ENCODE measurements at places on chromosomes 13 and 19.

DNA sequence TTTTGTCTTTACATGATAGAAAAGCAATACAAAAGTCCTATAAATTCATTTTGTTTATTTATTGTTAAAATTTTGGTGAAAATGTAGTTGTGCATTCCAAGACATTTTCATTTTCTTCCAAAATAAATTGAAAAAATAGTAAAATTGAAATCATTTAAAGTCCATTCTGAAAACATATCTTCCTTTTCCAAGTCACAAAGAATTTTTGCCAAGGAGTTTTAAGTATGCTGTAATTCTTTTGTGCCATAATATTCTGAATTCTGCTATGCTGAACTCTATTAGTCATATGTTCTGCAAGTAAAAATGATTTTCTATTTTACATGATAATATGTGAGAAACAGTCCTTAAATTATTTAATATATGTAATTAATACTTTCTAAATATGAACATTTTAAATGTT lies 879.6 kb upstream of the SLC10A2 start:
- DNase-seq = no peak

- no peak for DNase-seq
Observed at GRCh38 chr13:80037505-80037888, 303.4 kb downstream of the SPRY2 start.

DNA sequence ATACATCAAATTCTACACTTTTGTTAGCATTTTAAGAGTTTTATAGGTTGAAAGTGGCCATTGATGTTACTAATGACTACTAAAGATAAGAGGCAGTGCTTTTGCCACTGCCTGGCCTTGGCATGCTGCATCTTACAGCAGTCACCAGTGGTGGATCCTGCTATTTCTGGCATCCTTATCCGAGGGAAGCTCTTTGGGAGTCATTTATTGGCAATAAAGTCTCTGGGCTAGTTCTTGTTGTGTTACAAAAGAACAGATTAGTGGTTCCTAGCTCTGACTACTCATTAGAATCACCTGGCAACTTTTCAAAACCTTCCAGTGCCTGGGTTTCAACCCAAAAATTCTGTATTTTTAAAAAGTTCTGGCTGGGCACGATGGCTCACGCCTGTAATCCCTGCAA lies 94.5 kb downstream of the ZMYM2 start:
- no peak for DNase-seq

GRCh38 chr13:107291875-107292274 lies 723.9 kb upstream of the ARGLU1 start:
- DNase-seq = no peak

- no peak for DNase-seq
Observed at GRCh38 chr13:45295536-45295935, 45.4 kb downstream of the TPT1 start.

GRCh38 chr19:42199440-42200115 lies 17.9 kb downstream of the DEDD2 start:
- DNase-seq = no peak

GRCh38 chr13:113796964-113797676 lies 38.1 kb downstream of the TMEM255B start:
- no peak for DNase-seq

DNA sequence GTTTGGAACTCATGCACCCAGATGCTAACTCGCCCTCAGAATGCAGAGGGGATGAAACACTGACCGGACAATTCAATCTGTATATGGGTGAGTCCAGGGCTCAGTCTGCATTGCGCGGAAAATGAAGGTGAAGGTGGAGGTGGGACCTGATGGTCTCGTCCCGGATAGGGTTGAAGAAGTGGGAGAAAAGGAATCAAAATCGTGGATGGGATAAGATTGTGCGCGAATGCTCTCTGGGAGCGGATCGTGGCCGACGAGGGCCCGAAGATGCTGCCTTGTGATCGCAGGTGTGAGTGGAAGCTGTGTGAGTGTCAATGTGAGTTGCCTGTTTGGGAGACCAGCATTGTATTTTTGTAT lies 594 bp upstream of the ZNF850 start:
- DNase-seq = no peak

DNA sequence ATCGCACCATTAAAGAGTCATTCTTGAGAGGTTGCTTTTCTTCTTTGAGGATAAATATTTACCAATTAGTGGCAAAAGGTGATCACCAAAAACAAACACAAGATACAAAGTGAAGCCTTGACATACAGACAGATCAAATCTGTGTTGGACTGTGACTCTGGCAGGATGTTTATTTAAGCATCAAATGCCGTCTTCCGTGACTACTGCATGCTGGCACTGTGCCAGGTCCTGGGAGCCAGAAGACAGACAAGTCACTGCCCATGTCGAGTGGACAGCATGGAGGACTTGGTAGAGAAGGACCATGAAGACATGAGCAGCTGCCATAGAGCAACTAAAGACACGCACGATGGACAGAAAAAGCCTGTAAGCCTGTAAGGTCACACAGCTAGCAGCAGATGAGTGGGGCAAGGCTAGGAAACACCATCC lies 92.8 kb upstream of the FARP1 start:
- DNase-seq = no peak

DNA sequence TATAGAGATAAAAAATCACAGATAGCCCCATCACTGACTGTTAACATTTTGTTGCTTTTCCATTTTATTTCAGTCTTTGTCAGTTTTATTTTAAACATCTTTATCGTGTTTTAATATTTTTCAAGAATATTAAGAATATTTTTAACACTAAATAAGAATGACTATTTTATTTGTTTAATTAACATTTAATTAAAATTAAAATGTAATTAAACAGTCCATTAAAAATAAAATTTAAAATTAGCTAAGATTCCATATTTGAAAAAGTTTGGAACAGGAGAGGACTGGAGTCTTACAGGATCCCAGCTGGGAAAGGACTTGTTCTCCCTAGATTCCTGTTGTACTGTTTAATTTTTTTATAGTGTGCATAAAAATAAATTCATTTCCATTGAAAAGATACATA lies 54.5 kb downstream of the RGCC start:
- DNase-seq = no peak

DNA sequence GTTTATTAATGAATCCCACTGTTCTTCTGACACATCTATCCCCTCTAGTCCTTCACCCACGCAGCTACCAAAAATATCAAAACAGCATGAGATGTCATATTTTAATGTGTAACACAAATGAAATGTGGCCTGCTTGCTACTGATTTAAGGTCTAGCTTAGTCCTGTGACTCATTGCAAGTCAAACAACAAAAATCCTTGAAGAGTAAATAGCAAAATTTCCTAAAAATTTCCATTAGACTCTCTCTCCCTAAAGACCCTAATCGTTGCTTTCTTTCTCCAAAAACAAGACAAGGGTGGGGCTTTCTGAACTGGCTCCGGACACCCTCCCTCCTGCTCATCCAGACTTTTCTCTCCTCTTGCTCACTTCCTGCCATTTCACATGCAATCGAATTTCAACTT lies 99.9 kb upstream of the IPO5 start:
- no peak for DNase-seq

- DNase-seq = no peak
Observed at GRCh38 chr13:24906268-24906667, 142.3 kb downstream of the RNF17 start.

DNA sequence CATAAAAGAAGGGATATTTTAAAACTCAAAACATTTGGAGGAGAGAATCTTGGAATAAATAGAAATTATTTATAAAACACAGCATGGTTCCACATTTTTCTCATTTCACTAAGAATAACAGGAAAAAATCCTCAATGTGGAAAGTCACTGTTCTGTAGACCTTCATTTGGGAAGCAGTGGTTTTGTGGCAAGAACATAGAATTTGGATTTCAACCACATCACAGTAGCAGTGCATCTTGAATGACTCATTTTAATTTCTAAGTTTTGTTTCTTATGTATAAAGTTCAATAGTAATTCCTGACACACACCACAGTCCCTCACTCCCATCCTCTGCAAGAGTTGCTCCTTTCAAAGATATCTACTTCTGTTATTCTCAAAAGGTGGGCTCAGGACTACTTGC lies 264.0 kb downstream of the ENOX1 start:
- DNase-seq = no peak

- no peak for DNase-seq
Observed at GRCh38 chr13:109698779-109699178, 87.6 kb downstream of the IRS2 start.

- no peak for DNase-seq
Observed at GRCh38 chr13:85528491-85529217, 270.6 kb downstream of the SLITRK6 start.

- DNase-seq = no peak
Observed at GRCh38 chr13:91630946-91631345, 232.5 kb downstream of the GPC5 start.

DNA sequence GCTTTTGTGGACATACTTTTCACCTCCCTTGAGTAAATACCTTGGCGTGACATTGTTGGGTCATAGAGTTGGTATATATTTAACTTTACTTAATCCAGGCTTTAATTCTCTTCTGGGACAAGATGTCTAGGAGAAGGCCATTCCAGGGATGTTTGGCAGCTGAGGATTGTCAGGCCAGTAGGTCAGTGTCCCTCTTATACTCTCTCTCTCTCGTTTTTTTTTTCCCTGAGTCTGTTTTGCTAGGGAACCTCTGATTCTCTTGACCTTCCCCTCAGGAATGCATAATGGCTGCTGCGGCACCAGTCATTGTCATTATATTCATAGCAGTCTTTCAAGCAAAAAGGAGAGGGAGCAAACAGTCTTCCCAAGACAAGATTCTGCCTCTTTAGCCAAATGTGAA lies 48.8 kb downstream of the BICRA start:
- no peak for DNase-seq

- DNase-seq = no peak
Observed at GRCh38 chr13:110443622-110444225, 117.8 kb downstream of the RAB20 start.

GRCh38 chr13:67045357-67045756 lies 184.8 kb downstream of the PCDH9 start:
- DNase-seq = no peak

DNA sequence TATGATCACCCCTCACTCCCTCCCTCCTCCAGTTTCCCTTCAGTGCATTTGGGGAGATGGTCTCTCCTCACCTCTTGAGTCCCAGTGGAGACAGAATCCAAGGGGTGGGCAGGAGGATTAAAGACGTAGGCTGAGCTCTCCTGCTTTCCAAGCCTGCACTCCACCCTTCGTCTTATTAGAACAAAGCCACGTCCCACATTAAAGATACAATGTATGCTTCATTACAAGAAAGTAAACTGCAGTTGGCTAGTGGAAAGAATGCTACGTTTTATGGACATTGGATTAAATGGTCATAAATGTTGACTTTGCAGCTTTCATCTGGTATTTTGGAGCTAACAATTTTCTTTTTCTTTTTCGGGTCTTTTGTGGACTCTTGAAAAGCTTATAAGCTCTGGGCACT lies 1.5 kb upstream of the KLK11 start:
- no peak for DNase-seq

DNA sequence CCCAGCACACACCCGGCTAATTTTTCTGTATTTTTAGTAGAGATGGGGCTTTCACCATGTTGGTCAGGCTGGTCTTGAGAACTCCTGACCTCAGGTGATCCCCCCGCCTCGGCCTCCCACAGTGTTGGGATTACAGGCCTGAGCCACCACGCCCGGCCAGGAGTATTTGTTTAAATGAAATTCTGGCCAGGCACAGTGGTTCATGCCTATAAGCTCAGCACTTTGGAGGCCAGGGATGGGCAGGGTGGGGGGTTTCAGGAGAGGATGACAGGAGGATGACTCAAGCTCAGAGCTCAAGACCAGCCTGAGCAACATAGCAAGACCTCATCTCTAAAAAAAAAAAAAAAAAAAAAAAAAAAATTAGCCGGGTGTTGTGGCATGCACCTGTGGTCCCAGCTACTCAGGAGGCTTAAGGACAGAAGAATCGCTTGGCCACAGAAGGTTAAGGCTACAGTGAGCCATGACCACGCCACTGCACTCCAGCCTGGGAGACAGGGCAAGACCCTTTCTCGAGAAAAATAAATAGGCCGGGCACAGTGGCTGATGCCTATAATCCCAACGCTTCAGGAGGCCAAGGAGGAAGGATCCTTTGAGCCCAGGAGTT lies 8.2 kb upstream of the DHDH start:
- DNase-seq = no peak

DNA sequence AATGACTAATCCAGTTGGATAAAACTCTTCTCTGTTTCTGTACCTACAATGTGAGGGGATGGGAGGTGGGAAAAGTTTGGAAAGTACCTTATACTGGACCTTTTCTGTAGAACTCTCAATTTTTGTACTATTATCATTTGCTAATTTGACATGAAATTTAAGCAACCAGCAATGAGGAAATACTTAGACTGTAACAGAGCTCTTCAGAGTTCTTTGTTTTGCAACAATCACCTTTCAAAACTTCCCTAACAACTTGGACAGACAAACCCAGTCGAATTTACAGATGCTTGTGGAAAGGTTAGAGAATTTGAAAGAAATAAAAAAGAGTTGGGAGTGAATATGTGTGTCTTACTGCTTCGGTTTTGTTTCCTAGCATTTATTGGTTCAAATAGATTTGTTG lies 16.8 kb downstream of the KBTBD7 start:
- no peak for DNase-seq

DNA sequence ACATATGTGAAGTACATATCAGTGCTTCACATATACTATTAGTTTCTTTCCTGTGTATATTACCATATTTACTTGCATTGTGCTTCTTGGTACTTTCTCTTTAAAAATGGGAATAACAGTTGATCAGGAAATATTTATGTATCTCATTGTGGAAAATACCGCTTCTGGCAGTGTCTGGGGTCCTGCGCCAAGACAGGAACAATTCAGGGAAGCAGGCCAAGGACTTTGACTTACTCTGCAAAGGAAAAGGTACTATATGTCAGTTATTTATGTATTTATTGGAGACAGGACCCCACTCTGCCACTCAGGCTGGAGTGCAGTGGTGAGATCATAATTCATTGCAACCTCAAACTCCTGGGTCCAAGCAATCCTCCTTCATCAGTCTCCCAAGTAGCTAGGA lies 57.7 kb upstream of the NBEA start:
- no peak for DNase-seq

DNA sequence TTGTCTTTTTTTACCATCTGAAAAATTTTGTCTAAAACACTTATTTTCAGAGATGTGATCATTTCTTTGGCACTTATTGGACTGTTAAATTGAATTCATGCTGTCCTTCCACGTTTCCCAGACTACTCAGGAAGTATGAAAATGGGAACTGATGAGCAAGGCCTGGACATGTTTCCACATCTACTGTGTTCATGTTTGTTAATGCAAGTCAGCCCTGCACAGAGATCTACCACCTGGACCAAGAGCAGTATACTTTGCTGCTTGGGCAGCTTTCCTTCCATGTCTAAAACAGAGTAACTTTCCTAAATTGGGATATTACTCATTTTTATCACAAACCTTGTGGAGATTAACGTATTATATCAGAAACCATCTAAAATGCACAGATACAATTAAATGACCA lies 687.4 kb downstream of the DIAPH3 start:
- no peak for DNase-seq

- no peak for DNase-seq
Observed at GRCh38 chr19:58355908-58356765, 2.8 kb upstream of the A1BG start.

GRCh38 chr13:77416666-77417212 lies 89.8 kb upstream of the MYCBP2 start:
- no peak for DNase-seq

GRCh38 chr13:93039131-93039530 lies 187.5 kb upstream of the GPC6 start:
- DNase-seq = no peak

GRCh38 chr13:21371011-21371410 lies 88.1 kb downstream of the ZDHHC20 start:
- DNase-seq = no peak
